NCI-H460 (cell line): ENCODE measurements at places on chromosomes 3 and 15. TPM values are rescaled to one million over a fixed set of nuclear protein-coding genes. Genes with fewer than 3 reads are reported as not detected.
A peak's percentile ranks its signal among the peaks of the same experiment; 100 is the strongest.

- no peak for DNase-seq
Observed at GRCh38 chr3:109127553-109127952, 9.0 kb upstream of the C3orf85 start.

GRCh38 chr3:71854096-71854495 is 69.1 kb upstream of the PROK2 start:
- no peak for DNase-seq

DNA sequence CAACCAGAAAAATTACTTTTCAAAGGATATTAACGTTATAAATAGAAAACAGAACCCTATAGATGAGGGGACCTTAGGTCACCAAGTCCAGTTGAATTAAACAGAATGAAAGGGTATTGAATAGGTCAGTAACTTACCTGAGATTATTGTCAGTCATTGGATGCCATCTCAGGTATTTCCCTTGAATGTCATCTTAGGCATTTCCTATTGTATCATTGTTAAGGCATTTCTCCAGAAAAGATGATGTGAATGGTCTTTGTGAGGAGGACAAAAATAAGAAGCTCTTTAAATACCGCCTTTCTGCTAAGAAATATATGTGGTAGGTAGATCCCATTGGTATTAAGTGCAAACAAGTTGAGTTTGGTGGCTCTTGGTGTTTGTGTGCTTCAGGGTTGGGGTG is 55.6 kb downstream of the CHD2 start:
- no peak for DNase-seq

DNA sequence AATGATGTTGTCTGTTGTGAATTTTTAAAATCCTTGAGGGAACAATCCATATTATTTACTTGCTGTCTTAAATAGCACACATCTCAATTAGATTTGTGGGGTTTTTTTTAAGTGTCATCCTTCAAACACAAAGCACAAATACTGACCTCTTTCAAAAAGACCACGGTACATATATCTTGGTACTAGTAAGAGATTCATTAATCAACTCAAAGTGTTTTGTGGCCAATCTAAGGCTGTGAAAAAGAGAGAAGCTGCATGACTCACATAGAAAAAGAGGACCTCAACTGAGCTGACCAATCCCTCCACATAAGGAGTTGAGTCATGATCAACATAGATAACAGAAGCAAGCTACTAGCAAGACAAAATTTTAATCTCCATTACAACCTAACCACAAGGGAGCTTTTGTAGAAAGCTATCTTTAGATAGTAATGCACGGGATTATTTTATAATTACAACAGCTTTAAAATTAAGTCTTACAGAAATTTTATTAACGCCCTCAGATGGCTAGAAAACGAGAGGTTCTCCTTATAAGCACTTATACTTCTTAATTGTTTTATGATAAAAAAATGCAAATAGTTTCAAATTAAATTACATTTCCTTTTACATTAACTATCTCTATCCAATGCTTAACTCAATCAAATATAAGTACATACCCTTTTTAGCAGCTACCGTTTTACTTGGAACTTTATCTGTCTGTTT is 60.5 kb downstream of the TOP2B start:
- DNase-seq = no peak

DNA sequence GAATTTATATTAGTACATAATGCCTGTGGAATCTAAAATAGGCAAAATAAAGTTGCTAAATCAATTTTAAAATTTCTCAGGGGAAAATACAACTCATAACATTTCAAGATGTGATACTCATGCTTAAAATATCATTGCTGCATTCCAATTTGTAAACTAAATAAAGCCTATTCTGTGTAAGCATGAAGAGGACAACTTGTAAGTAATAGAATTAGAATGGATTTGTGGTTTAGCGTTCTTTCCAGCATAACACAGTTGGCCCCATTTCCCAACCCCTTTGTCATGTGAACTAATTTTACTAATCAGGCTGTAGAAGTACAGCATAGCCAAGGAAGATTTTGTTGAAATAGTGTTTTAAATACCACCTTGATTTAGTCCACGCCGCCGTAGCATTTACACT is 437.2 kb downstream of the SI start:
- DNase-seq = no peak

- DNase-seq = peak; percentile 6
Observed at GRCh38 chr15:65666257-65666656, 44.5 kb downstream of the SLC24A1 start.

The GOLIM4 gene
- total RNA-seq = 20.5 and 26.0 TPM in 2 replicates

The DUOX1 gene
- total RNA-seq = not detected in 2 replicates

The PGBD4 gene
- total RNA-seq = 2.0 and 2.6 TPM in 2 replicates

The IGF2BP2 gene
- total RNA-seq = 11.1 and 11.5 TPM in 2 replicates

The VILL gene
- total RNA-seq = 1.1 and 1.7 TPM in 2 replicates

The MYO5C gene
- total RNA-seq = 11.0 and 14.9 TPM in 2 replicates

The GOLGA8J gene
- not detected in 2 replicates for total RNA-seq

DNA sequence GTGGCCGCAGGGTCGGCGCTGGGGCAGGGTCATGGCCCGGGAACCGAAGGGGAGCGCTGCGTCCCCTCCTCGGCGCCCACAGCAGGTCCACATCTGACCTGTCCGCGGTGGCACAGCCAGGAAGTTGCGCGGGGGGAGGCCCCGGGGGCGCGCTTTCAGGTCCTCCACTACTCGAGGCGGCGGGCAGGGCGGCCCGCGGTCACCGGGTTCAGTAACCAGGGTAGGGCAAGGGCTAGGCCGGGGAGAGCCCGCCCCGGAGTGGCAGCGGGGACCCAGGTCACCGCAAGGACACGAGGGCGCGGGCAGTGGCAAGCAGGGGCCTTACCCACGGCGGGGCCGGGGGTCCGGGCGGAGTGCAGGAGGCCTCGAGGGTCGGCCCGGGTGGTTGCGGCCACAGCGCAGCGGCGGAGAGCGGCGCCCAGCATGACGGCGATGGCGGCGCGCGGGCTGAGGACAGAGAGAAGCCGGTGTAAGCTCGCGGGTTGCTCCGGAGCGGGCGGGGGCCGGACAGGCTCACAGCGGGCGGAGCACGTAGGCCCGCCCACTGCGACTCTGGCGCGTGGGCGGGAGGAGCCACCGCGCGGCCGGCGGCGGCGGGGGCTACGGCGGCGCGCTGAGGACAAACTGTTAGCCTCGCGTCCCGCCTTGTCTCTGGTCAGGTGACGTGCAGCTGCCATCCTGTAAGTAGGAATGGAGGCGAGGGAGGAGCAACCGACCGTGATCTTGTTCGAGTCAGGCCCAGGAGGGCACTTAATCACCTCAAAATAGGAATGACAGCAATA is at the start of gene COX5A:
Gene COX5A, minus strand, starts transcription at position 484 of the 782 bp plus-strand sequence. Its CDS starts 59 bp downstream, at position 425.
- peak; percentile 92 for DNase-seq

The SOX14 gene
- not detected in 2 replicates for total RNA-seq

DNA sequence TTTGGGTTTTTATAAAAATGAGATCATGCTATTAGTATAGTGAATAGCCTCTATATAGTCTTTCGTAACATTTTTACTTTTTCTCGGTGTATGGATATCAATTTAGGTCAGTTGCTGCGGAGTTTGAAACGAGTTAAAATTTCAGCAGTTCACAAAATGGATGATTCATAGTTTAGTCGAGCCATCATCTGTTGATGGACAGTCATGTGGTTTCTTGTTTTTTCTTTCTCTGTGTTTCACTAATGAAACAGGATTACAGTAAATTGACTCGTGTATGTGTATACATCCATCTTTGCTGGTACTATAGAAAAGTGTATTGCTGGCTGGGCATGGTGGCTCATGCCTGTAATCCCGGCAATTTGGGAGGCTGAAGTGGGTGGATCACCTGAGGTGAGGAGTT is 106.8 kb downstream of the IGF1R start:
- DNase-seq = no peak

DNA sequence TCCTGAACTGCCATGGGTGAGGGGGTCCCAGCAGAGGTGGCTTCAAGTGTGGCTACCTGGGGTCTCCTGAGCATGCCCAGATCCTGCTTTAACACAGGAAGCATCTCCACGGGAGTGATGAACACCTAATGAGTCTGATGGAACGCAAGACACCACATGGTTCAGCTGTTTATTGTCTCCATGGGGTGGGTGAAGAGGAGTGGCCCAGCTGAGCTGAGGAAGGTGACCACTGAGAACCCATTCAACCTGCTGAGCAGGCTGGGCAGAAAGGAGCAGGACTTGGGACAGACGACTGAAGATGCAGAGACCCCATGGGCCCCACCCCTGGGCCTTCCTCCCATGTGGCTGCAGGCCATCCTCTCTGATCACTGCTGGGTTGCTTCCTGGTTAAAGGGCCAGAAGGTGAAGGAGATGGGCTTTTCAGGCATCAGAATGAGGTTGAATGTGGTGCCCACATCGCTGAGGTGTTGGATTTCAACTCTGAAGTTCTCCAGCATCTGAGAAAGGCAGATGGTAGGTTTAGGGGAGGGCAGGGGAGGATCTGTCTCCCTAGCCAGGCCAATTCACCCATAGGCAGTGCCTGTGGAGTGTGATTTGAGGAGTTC is 29.7 kb downstream of the CYP11A1 start:
- no peak for DNase-seq

The HHATL gene
- not detected in 2 replicates for total RNA-seq

GRCh38 chr3:123148772-123149171 is 53.0 kb upstream of the SEC22A start:
- DNase-seq = no peak

The NEK10 gene
- 1.4 and 1.5 TPM in 2 replicates for total RNA-seq

The ROPN1 gene
- total RNA-seq = not detected in 2 replicates

DNA sequence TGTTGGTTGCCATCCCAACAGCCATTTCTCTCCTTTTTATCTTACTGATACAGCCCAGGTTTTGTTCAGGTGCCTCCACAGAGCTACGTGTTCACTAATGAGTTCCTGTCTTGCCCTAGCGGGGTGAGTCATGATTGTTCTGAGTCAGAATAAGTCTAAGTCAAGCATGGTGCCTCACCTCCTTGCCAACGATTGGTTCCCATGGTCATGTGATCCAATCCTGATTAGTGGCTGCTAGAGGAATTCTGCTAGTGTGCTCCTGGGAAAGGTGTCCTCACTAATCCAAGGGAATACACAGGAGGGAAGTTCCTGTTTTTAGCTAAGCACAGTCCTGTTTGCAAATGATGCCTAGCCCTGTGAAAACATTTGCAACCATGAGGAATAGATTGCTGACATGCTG is 99.8 kb downstream of the NSUN3 start:
- peak; percentile 18 for DNase-seq

The STAB1 gene
- total RNA-seq = not detected in 2 replicates

The HCLS1 gene
- 3.8 and 7.3 TPM in 2 replicates for total RNA-seq

DNA sequence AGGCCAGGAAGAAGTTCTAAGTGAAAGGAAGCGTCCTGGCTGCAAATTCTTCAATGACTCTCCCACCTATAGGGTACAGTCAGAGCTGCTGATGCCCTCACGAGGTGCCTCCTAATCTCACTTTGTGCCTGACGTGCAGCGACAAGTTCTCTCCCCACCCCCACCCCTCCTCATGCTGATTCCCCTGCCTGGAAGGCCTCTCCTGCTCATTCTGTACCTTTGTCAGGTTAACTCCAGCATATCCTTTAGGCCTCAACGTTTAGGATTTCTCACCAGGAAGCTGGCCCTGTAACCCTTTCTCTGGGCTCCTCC is 25.0 kb downstream of the SLC12A8 start:
- DNase-seq = no peak

The NEIL1 gene
- 3.6 and 3.7 TPM in 2 replicates for total RNA-seq

GRCh38 chr3:33196538-33196937 is 22.1 kb downstream of the SUSD5 start:
- DNase-seq = no peak

DNA sequence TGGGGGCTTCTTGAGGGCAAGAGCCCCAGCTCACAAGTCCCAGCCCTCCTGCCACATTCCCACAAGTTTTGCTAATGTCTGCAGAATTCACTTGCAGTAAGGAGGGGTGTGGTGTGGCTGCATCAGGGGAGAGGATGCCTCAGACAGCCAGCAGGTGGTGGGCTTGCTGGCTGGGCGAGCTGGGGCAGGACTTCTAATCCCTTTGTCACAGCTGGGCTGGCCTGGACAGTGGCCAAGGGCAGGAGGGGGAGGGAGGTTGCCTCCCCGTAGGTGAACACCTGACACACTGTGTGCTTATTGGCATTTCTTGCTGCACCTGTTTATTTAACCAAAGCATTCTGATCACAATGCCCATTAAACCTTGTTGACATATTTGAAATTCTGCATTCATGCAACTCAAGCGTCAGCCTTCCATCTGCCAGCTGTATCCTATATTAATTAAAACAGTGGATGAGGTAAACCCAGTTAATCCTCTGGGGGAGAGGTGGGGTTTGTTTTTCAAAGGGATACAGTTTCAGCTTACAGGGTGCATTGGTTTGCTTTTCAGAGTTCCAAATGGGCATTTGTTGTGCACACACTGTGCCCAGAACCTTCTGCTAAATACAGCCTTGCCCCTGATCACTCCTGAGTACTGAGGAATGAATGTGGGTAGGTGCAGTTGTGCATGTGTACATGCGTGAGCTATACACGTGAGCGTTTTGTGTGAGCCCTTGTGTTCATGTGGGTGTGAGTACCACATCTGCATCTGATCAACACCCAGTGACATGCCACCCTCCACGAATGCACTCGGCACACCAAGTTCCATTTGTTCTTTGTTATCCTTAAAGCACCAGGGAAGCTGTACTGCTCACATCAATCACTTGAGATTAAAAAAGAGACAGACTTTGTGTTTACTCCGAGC is 268.7 kb downstream of the XXYLT1 start:
- DNase-seq = peak; percentile 7

GRCh38 chr3:158711886-158712285 is 20.4 kb downstream of the RARRES1 start:
- no peak for DNase-seq

DNA sequence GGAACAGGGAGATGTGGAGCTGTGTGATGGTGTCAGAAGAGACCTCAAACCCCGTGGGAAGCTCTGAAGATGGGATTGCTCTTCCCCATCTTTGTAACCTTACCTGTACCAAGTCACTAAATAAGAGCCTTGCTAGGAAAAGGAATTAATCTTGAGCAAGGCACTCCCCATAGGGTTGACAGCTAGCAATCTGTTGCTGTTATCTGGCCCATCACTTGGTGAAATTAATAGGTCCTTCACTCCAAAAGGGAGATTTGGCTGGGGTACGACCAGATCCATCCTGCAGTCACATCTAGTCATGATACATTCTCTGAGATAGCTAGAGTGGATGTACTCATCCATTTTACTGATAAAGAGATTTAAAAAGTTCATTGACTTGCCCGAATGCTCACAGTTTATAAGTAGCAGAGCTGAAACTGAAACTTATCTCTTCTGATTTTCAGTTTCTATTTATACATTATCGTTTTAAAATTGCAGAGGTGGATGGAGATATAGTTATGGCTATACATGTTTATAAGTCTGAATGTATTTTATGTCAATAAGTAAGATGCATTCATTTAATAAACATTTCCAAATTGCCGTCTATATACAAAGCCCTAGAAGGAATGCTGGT is 299.1 kb upstream of the MCTP2 start:
- DNase-seq = no peak

The CPOX gene
- total RNA-seq = 13.5 and 14.1 TPM in 2 replicates
